ENCODE measurements at places on chromosomes 2 and 18. TPM values are rescaled to one million over a fixed set of nuclear protein-coding genes. Genes with fewer than 3 reads are reported as not detected.

DNA sequence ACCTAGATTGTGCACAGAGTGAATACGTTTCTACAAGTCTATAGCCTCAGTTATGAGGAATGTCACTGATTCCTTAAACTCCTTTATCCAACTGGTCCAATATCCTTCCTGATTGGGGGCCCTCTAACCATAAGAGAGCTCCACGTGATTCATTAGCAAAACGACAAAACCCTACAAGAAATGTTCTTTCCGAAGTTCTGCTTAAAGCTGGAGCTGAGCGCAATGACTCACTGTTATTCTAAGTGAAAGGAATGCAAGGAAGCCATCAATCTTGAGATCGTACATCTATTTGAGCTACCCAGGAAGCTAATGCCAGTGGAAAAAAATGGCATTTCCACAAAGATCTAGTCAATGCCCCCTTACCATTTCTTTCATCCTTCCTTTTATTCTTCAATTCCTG, 354.9 kb upstream of the CDH20 start:
- DNase-seq = no peak

LYG1 gene
- total RNA-seq = not detected

DNA sequence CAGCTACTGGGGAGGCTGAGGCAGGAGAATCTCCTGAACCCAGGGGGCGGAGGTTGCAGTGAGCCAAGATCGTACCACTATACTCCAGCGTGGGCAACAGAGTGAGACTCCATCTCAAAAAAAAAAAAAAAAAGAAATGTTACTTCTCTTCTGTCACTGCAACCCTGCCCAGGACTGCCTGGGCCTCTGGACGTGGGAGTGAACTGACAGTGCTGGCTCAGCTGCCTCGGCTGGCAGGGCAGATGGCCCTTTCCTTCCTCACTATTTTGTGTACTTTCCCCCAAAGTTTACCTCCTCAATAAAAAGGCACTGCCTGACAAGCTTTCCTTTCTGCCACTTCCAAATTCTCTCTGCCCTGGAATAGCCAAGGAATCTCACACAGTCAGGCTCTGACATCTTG, 12.5 kb upstream of the GPR155 start:
- DNase-seq = no peak

DCDC2C gene
- total RNA-seq = not detected

GRCh38 chr2:235497096-235497495, 3.3 kb downstream of the AGAP1 start:
- no peak for DNase-seq

DNA sequence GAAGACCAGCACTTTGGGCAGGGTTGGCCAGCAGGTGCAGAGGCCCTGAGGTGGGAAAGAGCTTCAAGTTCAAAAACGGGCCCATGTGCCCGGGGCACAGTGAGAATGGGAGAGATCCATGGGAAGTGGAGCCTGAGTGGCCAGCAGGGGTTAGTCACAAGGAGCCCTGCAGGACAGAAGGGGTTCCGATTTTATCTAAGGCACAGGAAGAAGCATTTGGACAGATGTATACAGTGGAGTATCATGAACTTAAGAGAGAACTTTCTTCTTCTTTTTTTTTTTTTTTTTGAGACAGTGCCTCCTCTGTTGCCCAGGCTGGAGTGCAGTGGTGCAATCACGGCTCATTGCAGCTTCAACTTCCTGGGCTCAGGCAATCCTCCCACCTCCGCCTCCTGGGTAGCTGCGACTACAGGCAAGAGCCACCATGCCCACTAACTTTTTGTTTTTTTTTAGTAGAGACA, 24.0 kb downstream of the WIPF1 start:
- no peak for DNase-seq

- DNase-seq = no peak
Measured at GRCh38 chr2:30480703-30481322, 33.8 kb downstream of the LCLAT1 start.

DNA sequence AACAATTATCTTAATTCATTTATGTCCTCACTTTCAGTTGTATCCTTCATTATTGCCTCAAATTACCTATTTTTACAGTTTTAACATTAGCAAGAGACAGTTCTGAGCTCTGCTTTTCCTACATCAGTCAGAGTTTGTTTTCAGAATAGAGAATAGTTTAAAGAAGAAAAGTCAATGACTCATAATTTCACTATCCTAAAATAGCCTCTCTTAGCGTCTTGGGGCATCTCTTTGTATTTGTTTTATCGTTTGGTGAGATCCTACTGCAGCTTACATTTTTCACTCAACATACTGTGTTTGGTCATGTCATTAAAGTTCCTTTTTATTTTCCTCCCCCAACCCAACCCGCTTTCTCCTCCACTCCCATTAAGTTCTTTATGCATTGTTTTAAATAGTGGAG, 3.8 kb downstream of the SEC11C start:
- DNase-seq = no peak

DNA sequence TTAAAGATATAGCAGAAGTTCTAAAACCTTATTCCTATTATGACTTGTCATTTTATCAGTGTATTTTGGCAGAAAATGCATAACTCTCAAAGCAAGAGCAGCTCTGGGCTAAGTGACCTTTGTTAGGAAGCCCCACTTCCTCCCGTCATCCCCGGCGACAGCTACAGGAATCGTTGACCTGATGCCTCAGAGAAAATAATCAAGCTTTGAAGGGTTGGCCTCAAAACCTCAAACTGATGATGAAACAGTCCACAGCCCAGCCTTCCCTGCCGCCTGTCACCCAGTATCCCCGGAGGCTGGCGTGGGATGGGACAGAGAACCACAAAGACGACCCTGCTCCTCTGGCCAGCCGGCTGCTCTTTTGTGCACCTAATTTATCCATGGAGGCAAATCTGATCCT, 65.3 kb downstream of the KCNF1 start:
- no peak for DNase-seq

DNA sequence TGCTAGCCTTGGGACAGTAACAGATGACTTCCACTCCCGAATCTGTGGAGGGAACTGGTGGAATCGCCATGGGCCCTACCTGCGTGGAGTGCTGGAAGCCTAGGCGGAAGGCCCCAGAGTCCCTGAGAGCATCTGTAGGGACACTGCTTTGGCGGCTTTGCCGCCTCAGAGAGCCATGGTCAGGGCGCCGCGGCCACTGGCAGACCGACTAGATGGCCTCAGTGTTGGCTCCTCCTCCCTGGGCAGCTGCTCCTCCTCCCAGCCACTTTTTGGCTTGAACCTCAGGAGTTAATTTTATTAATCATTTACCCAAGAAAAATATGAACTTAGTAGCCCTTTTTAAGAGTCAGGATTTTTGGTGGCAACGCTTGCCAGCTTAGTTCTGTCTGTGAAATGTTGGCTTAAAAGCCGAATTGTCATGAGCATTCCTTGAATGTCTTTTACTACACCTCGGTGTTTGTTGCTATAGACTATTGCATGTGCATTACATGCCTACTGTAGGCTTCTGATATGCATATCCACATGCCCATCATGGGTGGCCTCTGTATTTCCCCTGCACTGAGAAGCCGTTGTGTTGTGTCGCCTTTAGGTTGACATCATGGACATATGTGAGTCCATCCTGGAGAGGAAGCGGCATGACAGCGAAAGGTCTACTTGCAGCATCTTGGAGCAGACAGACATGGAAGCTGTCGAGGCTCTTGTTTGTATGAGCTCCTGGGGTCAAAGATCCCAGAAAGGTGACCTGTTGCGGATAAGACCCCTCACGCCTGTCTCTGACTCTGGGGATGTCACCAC, 2.4 kb downstream of the KLF11 start:
- no peak for DNase-seq

GRCh38 chr18:73888565-73888964, 259.1 kb downstream of the FBXO15 start:
- no peak for DNase-seq

- DNase-seq = no peak
Measured at GRCh38 chr2:118183381-118183780, 95.1 kb downstream of the INSIG2 start.
